ENCODE measurements at places on chromosomes 4 and X. TPM values are rescaled to one million over a fixed set of nuclear protein-coding genes. Genes with fewer than 3 reads are reported as not detected.

The ASB12 gene
- not detected for total RNA-seq

- H3K27ac ChIP-seq = no peak overlapping the region
- H3K36me3 ChIP-seq = no peaks in the 10 kb centered on the region
- no peak overlapping the region for H3K4me3 ChIP-seq
These were observed 35.8 kb downstream of the GRIA3 start for GRCh38 chrX:123219916-123220315.

GRCh38 chrX:69024161-69024736, 141.0 kb downstream of the PJA1 start:
- peak overlapping the region; percentile 45 for H3K27ac ChIP-seq
- H3K36me3 ChIP-seq = no peaks in the 10 kb centered on the region
- DNase-seq = peak; percentile 84
- peaks cover 22% of the 10 kb centered on the region for H3K4me1 ChIP-seq
- no peak overlapping the region for H3K4me3 ChIP-seq

DNA sequence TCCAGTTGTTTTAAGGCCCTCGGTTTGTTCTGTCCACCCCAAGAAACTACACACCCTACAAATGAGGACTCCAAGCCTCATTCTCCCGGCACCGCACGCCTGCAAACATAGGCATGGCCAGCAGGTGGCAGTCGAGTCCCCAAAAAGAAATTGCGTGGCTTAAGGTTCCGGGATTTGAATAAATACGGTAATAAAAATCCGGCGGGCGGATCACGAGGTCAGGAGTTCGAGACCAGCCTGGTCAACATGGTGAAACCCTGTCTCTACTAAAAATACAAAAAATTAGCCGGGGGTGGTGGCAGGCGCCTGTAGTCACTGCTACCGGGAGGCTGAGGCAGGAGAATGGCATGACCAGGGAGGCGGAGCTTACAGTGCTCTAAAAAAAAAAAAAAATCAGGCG, 21.8 kb upstream of the CSF2RA start:
- no peak overlapping the region for H3K4me3 ChIP-seq
- DNase-seq = peak; percentile 64
- H3K4me1 ChIP-seq = peaks cover 6% of the 10 kb centered on the region
- H3K36me3 ChIP-seq = no peaks in the 10 kb centered on the region

The SORBS2 gene
- 437 TPM for total RNA-seq

The ZNF595 gene
- 30.6 TPM for total RNA-seq

The CSAG2 gene
- not detected for total RNA-seq

DNA sequence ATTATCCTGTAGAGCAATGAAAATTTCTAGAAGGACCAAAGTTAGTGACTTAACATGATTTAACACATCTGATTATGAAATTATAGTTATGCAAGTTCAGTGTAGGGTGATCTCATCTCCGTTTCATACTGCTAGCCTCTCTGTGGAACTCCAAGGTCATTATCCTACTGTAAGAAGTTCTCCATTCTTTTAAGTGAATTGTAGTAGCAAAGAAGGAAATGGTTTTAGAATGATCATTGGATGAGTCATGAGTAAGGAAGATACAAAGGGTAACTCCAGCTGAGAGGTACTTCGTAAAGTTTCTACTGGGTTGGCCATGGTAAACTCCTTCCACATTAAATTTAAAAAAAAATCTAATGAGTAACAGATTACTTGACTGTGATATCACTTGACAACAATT, 215.0 kb upstream of the GIMD1 start:
- no peak overlapping the region for H3K4me3 ChIP-seq
- no peak overlapping the region for H3K27ac ChIP-seq
- no peaks in the 10 kb centered on the region for H3K27me3 ChIP-seq
- no peak for DNase-seq

The TCEANC gene
- total RNA-seq = 8.6 TPM

- no peak for DNase-seq
- no peak overlapping the region for H3K4me3 ChIP-seq
- H3K27ac ChIP-seq = no peak overlapping the region
- H3K36me3 ChIP-seq = peaks cover under 1% of the 10 kb centered on the region
These were observed 121.8 kb upstream of the BMPR1B start for GRCh38 chr4:94636004-94636403.

- no peaks in the 10 kb centered on the region for H3K4me1 ChIP-seq
- H3K27me3 ChIP-seq = no peaks in the 10 kb centered on the region
- no peak for DNase-seq
- H3K36me3 ChIP-seq = no peaks in the 10 kb centered on the region
- H3K4me3 ChIP-seq = no peak overlapping the region
- H3K27ac ChIP-seq = no peak overlapping the region
These were observed 62.0 kb downstream of the CNGA2 start for GRCh38 chrX:151796576-151796975.

- H3K27ac ChIP-seq = no peak overlapping the region
- no peak overlapping the region for H3K4me3 ChIP-seq
- no peaks in the 10 kb centered on the region for H3K27me3 ChIP-seq
- DNase-seq = no peak
These were observed 105.6 kb upstream of the MYOZ2 start for GRCh38 chr4:119029847-119030535.

The UGT2A1 gene
- total RNA-seq = not detected

Data from thyroid gland (tissue), 4 donors.